Right forelimb (tissue), 1 donor: ENCODE measurements at places on chromosomes 4 and X.

DNA sequence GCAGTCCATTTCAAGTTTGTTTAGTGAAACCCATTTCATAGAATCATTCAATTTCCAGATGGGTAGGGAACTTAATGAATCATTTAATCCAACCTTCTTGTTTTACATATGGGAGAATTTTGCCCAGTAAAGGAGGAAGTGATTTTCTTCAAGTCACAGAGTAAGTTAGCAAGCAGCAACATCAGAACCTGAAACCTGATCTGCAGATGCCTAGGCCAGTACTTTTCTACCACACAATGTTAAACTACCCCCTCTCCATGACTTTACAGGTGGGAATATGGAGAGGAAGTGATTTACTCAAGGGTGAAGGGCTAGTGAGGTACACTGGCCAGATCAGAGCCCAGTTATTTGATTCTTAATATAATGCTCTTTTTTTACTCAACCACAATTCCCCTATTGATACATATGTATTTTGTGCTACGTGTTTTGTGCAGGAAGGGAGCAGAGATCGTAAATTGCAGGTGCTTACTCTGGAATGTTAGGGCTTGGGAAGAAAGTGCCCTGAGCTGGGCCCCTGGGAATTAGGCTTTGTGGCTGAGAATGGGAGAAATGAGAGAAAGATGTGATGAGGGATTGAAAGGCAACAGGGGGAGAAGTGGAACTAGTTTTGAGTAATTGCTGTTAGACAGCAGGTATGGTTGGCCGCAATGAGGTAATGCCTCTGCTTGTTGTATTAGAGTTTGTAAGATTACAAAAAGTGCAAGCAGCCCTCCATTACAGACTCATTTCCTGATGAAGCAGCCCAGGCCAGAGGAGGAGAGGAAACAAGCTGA is 6.8 kb downstream of the LHFPL1 start:
- no peak for DNase-seq

DNA sequence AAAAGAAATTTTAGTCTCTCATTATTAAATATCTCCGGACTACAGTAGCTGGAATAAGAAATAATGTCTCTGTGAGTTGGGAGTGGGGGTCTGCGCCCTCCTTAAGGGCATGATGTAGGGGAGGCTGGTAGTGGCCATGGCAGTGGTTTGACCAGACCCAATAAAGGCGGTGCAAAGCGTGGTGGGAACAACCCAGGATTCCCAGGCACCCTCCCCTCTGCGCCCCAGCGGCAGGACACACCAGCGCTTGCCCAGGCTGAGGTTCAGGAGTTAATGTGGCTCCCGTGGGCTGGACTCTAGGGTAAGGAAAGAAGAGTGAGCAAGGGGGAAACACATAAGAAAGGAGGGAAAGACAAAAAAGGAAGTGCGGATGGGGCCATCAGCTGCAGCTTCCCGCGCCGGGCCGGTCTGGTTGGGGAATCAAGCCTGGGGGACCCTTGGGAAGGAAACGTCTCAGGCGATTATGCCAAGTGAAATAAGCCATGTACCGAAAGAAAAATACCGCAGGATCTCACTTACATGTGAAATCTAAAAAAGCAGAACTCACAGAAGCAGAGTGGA is 157.5 kb upstream of the SMIM31 start:
- no peak for DNase-seq

GRCh38 chr4:107125496-107125895 is 89.4 kb upstream of the DKK2 start:
- DNase-seq: no peak

- no peak for DNase-seq
Measured at GRCh38 chrX:29652484-29652883, 562.9 kb upstream of the MAGEB2 start.

DNA sequence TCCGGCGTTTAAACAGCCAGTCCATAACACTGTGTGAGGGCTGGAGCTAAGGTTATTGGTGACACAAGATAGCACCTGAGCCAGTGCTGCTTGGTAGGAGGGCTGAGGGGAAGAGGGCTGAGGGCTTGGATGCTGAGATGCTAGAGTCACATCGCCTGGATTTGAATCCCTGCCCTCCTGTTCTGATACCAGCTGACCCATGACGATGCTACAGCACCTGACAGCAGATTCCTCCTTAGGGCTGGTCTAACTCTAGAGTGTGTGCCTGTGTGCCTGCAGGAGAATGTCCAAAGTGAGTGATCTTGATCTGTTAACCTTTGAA is 102.5 kb downstream of the PTTG2 start:
- DNase-seq: no peak

GRCh38 chrX:139751053-139751452 is 43.1 kb upstream of the MCF2 start:
- DNase-seq: no peak

DNA sequence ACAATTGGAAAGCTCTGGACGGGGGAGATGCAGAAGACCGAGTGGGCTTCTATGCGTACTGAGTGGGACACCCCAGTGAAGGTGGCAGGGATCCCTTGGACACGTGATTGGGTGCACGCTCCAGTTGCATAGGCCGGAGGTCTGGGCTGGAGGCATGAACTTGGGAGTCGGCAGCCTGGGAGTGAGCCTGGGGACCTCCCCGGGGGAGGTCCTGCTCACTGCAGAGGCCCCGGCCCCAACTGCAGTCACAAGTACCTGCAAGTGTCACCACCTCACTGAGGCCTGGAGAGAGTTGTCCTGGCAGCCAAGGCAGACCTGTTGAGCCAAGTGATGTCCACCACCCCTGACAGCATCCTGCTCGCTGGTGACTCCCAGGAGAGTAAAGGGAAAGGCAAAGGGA is 49.3 kb upstream of the HMX1 start:
- DNase-seq: peak; percentile 39

- DNase-seq: no peak
Measured at GRCh38 chr4:127203562-127204200, 429.1 kb upstream of the INTU start.
